ENCODE measurements at places on chromosomes 7 and 10.

GRCh38 chr10:71388583-71389310 lies 8.0 kb upstream of the CDH23 start:
- DNase-seq, result no peak

DNA sequence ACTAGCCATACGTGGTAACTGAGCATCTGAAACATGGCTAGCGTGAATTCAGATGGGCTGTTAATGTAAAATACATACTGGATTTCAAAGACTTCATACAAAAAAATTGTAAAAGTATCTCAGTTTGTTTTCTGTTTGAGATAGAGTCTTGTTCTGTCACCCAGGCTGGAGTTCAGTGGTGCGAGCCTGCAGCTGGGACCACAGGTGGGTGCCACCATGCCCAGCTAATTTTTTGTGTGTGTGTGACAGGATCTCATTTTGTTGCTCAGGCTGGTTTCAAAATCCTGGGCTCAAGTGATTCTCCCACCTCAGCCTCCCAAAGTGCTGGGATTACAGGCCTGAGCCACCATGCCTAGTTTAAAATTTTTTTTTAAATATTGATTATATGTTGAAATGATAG lies 4.5 kb downstream of the TMEM243 start:
- no peak for DNase-seq

DNA sequence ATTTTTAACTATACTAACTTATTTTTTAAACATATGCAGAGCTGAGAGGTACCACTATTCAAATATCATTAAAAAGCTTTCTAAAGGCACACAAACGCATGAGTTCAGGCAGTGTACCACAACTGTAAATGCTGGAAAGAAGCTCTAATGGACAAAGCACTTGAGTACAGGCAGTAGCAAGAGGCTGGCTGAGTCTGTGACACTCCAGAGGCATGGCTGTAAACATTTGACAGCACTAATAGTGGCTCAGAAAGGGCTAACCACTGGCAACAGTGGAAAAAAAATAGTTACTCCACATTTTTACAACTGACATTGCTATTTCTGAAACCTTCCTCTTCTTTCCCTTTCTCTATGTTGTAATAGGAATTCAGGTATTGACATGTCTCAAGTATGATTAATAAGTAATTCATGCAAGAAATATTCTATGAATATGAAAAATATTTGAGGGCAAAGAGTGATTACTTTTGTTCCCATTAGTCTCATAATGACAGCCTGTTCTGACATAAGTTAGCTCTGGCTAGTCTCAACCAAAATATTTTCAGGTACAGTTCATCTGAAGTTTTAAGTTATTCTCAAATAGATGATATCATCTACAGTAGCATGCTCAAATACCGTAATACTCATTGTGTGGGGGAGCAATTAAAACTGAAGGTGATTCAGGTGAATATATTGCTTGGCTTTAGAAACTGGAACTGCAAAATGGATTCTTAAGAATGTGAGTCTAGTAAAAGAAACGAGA lies 324.0 kb upstream of the POT1 start:
- no peak for DNase-seq

- DNase-seq, result no peak
These were observed 15.4 kb downstream of the CLCN1 start for GRCh38 chr7:143331179-143331801.

- no peak for DNase-seq
These were observed 7.2 kb upstream of the SNX10 start for GRCh38 chr7:26284477-26284876.

DNA sequence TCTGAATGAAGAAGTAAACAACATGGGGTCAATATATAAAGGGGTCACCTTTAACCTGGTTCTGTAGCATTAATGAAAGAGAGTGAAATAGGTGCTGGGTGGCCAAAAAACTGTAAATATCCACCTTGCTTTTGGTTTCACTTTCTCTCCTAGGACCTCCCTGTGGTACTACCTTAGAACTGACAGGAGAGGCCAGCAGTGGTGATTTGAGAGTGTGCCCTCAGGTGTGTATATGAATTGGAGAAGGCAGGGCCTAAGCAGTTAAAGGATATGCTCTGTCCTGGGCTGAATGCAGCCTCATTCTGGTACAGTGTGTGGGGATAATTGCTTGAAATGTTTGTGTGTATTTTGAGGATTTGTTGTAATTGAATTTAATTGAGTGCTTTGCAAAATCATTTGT lies 62.0 kb downstream of the BBS9 start:
- DNase-seq, result no peak

GRCh38 chr7:16841681-16842080 lies 36.9 kb upstream of the AGR2 start:
- no peak for DNase-seq

- DNase-seq, result no peak
These were observed 30.5 kb upstream of the GHITM start for GRCh38 chr10:84108797-84109196.

DNA sequence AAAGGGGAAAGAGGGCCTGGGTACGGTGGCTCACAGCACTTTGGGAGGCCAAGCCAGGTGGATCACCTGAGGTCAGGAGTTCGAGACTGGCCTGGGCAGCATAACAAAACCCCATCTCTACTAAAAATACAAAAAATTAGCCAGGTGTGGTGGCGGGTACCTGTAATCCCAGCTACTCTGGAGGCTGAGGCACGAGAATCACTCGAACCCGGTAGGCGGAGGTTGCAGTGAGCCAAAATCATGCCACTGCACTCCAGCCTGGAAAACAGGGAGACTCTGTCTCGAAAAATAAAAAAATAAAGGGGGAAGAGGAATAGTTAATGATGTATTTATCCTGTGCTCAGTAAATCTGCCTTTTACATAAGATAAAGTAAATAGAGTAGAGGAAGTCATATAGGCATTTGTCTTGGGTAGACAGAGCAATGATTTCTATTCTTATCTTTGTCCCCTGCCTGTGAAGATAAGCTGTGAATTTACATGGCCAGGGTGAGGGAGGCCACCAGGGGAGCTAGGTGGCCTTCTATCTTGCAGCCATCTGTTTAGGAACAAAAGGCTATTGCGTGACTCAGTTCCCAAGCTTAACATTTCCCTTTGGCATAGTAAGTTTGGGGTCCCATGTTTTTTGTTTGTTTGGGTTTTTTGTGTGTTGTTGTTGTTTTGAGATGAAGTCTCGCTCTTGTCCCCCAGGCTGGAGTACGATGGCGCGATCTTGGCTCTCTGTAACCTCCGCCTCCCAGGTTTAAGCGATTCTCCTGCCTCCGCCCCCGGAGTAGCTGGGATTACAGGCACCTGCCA lies 73.2 kb upstream of the GTF2I start:
- no peak for DNase-seq

GRCh38 chr10:13080643-13081042 lies 19.3 kb upstream of the OPTN start:
- no peak for DNase-seq

GRCh38 chr10:25768167-25768566 lies 165.9 kb upstream of the MYO3A start:
- no peak for DNase-seq

DNA sequence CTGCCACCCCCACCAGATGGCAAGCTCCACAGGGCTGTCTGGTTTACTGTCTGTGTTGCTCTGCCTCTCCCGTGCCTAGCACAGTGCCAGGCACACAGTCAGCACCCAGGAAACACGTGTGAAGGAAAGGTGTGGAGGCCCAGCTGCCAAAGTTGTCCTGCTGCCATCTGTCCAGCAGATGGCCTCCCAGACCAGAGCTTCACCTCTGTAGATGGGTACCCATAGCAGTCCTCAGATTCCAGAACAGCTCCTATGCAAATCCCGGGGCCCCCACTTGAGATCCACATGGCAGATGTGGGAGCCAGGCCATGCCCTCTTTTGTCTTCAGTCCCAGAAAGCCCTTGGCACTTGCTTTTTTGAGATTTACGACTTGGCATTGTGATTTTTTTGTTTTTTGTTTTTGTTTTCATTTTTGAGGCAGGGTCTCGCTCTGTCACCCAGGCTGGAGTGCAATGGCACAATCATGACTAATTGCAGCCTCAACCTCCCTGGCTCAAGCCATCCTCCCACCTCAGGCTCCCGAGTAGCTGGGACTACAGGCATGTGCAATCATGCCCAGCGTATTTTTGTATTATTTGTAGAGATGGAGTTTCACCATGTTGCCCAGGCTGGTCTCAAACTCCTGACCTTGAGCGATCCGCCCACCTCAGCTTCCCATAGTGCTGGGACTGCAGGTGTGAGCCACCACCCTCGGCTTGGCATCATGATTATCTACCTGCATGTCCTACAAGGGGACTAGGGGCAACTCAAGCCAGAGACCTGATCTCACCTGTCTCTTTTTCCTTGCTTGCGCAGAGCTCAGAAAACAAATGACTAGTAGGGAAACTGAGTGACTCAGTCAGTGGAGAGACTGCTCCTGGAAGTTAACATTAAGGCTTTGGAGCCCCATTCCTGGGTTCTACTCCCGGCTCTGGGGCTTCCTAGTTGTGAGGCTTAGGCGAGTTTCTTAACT lies 16.9 kb upstream of the PALD1 start:
- peak; percentile 6 for DNase-seq

DNA sequence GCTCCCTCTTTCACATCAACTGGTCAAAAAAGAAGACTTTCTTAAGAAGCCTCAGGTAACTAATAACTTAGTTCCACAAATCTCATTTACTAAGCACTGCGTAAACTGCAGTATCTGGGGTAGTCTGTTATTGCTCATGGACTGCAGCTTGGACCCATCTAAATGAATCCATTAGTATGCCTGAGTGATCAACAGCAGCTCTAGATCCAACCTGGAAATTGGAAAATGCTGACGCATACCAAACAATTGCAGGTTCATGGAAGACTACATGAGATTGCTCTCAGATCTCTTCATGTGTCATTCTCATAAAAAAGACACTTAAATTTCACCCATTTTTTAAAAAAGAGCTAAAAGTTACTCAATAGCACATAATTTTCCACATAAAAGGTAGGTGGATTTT lies 121.6 kb downstream of the IDE start:
- no peak for DNase-seq

- DNase-seq, result no peak
These were observed 59.7 kb downstream of the PHTF2 start for GRCh38 chr7:77858278-77858677.

DNA sequence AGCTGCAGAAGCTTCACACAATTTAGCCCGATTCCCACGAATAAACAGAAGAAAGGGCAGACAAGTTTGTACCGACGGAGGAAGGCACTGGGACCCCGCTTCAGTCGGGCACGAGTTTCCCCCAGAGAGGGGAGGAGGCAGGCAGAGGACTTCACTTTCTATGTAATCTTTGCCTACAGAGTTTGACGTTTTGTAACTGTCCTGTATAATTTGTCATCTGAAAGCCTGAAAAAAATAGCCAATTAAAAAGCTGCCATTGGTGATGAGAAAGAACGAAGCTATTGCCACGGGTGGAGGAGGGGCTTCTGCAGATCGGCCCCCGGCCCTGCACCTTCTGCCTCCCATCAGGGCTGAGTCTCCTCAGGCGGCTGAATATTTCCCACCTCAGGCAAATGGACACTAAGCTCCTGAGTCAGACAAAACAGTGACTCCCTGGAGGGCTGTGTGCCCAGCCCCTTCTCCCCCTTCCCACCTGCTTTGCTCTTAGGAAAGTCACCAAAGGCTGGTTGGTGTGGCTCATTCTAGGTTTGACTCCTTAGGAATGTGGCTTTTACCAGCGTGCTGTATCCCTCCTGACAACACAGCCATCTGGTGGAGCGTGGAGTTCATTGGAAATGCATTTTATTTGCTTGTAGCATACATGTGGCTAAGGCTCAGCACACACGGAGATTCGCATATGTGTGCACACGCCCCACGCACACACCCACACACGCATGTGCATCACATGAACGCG lies 117.4 kb downstream of the VIPR2 start:
- DNase-seq, result no peak

GRCh38 chr10:61795551-61795950 lies 105.9 kb upstream of the ARID5B start:
- DNase-seq, result no peak

GRCh38 chr7:88888684-88889083 lies 93.1 kb upstream of the TEX47 start:
- DNase-seq, result no peak

- DNase-seq, result no peak
These were observed 373.5 kb upstream of the CELF2 start for GRCh38 chr10:10644008-10644646.

GRCh38 chr7:155741082-155741481 lies 71.2 kb downstream of the SHH start:
- DNase-seq, result no peak

- DNase-seq, result no peak
These were observed 694 bp downstream of the COL1A2 start for GRCh38 chr7:94395141-94396036.

DNA sequence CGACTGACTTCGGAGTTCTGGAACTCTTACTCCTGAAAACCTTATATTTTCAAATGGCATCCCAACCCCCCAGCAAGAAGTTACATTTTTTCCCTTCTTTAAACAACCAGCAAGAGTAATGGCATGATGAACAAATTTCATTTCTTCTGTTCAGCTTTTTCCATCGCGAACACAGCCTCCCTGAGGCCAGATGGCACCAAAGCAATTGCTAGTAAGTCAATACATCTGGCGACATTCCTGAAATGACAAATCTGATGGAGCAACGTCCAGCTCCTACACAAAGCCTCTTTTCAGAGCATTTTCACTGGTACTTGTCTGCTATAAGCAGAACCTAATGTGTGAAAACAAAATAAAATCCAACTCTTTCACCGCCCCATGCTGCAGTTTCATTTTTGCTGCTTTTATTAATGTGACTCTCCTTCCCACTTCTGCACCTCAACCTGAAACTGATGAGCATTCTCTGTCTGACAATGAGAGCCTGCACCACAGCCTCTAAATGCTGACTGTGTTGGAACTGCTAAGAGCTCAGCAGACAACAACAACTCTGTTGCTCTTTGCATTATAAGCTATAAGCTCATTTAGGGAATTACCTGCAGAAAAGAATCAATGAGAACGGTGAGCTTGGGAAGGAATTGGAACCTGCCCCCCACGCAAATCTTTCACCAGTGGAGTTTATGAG lies 229.8 kb downstream of the FGFR2 start:
- DNase-seq, result no peak

DNA sequence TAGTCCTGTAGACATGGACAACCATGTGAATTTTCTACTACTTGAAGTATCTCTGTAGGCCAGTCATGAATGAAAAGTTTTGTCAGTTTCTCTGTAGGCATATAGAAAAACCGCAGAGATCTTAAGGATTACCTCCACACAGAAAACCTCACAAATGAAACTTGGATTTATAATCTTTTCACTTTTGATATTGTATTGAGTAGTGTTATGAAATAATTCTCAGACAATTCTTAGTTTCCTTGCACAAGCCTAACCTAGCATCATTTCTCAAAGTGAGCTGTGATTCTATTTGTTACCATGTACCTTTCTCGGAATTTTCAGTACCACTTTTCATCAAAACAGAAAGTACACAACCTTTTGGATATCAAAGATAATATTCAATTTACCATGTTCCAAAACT lies 51.4 kb upstream of the OIT3 start:
- no peak for DNase-seq

- no peak for DNase-seq
These were observed 58.2 kb downstream of the ELAPOR2 start for GRCh38 chr7:87001214-87001613.

DNA sequence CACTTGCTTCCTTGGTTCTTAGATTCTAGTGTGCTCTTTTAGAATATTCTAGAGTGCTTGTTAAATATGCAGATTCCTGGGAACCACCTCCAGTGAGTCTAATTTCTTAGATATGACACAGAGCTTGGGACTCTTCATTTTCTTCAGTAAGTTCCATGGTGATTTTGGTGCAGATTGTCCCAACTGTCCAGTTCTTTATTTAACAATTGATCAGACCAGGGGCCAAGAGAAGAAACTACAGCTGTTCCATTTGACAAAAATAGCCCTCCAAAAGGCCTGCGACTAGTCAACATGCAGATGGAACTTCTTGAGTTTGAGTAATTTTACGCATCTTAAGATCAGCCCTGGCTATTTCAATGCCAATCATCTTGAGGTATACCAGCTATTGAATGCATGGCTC lies 760.7 kb downstream of the LRMDA start:
- no peak for DNase-seq

GRCh38 chr7:85019778-85020177 lies 167.1 kb downstream of the SEMA3D start:
- no peak for DNase-seq

Data from NCI-H1105 (cell line).